ENCODE measurements at places on chromosomes 1 and 21.

GRCh38 chr1:209354111-209354839 lies 229.2 kb upstream of the CAMK1G start:
- peak; percentile 5 for DNase-seq

- no peak for DNase-seq
Measured at GRCh38 chr1:102466487-102466886, 469.8 kb upstream of the OLFM3 start.

GRCh38 chr1:162384601-162385279 lies 3.2 kb downstream of the C1orf226 start:
- DNase-seq: no peak

DNA sequence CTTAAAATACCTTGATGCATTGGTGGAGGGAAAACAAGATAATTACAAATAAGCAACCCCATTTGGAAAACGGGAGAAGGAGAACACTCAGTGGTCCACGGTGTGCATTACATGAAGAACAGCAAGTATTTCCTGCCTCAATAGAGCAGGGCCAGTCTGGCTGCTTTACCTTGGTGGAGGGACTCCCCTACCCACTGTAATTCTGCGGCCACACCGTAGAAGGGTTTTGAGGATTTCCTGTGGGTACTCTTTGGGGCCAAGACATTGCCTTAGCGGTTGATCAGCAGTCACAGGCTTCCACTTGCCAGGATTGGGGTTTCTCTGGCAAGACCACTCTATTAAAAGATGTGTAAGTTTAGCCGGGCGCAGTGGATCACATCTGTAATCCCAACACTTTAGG lies 16.3 kb upstream of the TMEM54 start:
- no peak for DNase-seq

DNA sequence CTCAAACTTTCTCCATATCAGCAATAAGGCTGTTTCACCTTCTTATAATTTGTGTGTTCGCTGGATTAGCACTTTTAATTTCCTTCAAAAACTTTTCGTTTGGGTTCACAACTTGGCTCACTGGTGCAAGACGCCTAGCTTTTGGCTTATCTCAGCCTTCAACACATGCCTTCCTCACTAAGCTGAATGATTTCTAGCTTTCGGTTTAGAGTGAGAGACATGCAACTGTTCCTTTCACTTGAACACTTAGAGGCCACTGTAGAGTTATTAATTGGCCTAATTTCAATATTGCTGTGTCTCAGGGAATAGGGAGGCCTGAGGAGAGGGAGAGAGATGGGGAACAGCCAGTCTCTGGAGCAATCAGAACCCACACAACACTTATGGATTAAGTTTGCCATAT lies 41.2 kb upstream of the IFNLR1 start:
- no peak for DNase-seq

DNA sequence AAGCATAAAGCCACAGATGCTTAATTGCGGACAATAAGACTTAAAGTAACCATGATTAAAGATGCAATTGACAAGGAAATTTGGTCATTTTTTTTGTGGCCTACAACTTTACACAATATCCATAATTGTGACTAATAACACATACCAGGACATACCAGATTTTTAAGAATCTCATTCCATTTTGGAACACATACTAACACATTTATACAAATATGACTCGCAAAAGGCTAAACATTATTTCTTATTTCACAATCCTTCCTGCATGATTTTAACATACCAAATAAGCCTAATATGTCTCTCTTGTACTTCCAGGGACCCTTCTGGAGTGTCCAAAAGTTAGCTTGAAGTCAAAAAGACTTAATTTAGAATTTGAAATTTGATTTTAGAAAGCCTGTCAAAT lies 48.8 kb downstream of the DR1 start:
- DNase-seq: no peak

- DNase-seq: peak; percentile 30
Measured at GRCh38 chr1:111507411-111508201, 4.2 kb upstream of the ADORA3 start.

- no peak for DNase-seq
Measured at GRCh38 chr1:180094705-180095295, 59.9 kb upstream of the QSOX1 start.

DNA sequence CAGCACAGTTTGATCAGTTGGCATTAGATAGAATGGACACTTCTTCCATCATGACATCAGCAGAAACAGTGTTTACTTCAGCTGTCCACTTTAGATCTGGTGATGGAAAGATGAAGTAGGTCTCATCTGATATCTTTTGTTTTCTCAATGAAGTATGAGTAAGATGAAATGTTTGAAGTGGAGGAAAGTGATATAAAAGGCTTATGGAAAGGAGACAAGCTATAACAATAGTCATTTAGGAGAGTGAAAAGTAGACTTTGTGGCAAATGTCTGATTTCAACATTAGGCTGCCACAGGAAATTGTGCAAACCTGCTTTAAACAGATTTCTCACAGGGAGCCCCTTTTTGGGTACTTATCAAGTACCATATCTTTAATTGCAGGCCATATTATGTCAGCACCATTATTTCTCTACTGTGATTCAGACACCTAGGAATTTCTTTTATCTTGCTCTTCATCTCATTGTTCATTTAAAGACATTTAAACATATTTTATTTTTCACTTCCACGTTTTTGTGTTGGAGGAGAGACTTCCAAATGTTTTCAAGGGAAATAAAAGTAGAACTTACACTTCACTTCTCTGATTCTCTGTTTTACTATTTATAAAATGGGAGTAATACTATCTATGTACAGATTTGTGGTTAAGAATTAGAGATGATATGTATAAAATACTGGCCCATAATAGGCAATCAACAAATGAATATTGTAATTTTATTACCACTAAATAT lies 18.1 kb downstream of the PDC start:
- no peak for DNase-seq

- DNase-seq: no peak
Measured at GRCh38 chr1:119911775-119912174, 15.5 kb upstream of the ADAM30 start.

- no peak for DNase-seq
Measured at GRCh38 chr1:45282351-45282750, 44.3 kb upstream of the HPDL start.

GRCh38 chr1:194181845-194182244 lies 995.4 kb upstream of the B3GALT2 start:
- no peak for DNase-seq

- no peak for DNase-seq
Measured at GRCh38 chr21:32712043-32712442, 15.8 kb downstream of the SYNJ1 start.

GRCh38 chr1:117659550-117660270 lies 53.9 kb downstream of the TENT5C start:
- DNase-seq: no peak

- no peak for DNase-seq
Measured at GRCh38 chr1:55821234-55821633, 606.1 kb upstream of the USP24 start.

GRCh38 chr21:37514038-37514667 lies 147.6 kb downstream of the DYRK1A start:
- no peak for DNase-seq

- no peak for DNase-seq
Measured at GRCh38 chr1:202837746-202838262, 27.1 kb downstream of the PCAT6 start.

- DNase-seq: no peak
Measured at GRCh38 chr21:42609811-42610210, 43.6 kb upstream of the PDE9A start.

- no peak for DNase-seq
Measured at GRCh38 chr1:234970401-234970730, 158.3 kb downstream of the TOMM20 start.

DNA sequence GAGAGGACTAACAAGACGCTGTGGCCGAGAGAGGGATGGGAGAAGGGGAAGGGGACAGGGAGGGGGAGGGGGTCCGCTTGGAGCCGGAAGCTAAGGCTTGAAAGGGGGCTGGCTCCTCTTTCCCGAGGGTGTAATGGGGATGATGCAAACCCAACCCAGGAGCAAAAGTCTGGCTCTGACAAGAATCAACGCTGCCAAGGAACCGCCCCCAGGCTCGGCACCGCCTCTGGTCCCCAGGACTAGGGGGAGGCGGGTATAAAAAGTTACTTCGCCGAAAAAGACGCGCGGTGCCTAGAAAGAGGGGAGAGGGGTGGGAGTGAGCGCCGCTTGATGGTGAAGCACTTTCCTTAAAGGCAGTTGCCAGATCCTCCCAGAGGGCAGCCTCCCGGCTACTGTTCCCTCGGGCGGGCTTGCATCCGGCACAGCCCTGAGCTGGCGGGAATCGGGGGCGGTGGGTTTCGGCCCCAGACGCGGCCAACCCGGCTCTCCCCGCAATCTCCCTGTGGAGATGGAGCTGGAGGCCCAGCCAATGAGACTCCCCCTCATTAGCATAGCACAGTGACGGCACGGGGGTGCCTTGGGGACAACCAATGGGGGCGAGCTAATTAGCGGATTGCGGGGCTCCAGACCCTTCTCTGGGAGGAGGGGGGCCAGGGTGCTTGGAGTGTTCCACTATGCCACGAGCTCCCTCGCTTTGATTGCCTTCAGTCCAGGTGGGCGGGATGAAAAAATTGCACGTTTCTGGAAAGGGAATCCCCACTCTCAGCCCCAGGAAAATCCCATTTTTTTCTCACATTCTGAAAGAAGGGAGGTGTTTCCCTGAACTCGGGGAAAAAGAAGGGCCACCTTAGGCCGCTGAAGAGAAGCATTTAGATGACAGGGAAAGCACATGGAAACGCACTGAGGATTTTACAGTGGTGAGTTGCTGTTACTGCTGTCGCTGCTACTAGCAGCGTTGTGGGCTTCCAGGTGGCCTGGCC lies at the start of gene KCNT2:
Gene KCNT2, minus strand, starts transcription at position 51 of the 980 bp plus-strand sequence. CDS start 131 bp downstream, outside the sequence.
- DNase-seq: no peak

- DNase-seq: no peak
Measured at GRCh38 chr1:26340047-26340481, 13.9 kb downstream of the CRYBG2 start.

- no peak for DNase-seq
Measured at GRCh38 chr1:155245163-155245524, 10.1 kb downstream of the ENTREP3 start.

DNA sequence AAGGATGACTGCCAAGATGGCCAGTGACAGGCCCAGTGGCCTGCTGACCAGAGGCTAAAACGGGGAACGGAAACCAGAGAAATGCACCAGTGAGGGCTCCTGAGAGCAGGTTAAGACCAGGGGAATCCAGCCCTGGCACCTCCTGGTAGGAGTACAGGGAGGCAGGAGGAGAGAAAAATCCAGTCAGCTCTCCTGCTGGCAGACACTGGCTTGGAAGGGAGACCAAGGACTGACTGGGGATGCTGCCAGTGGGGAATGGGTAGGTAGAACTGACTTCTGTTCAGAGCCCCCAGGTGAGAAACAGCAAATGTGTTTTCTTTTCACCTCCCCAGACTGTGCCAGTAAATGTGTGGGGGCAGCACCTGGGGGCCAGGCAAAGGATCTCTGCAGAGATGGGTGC lies 27.7 kb upstream of the CRNN start:
- no peak for DNase-seq

DNA sequence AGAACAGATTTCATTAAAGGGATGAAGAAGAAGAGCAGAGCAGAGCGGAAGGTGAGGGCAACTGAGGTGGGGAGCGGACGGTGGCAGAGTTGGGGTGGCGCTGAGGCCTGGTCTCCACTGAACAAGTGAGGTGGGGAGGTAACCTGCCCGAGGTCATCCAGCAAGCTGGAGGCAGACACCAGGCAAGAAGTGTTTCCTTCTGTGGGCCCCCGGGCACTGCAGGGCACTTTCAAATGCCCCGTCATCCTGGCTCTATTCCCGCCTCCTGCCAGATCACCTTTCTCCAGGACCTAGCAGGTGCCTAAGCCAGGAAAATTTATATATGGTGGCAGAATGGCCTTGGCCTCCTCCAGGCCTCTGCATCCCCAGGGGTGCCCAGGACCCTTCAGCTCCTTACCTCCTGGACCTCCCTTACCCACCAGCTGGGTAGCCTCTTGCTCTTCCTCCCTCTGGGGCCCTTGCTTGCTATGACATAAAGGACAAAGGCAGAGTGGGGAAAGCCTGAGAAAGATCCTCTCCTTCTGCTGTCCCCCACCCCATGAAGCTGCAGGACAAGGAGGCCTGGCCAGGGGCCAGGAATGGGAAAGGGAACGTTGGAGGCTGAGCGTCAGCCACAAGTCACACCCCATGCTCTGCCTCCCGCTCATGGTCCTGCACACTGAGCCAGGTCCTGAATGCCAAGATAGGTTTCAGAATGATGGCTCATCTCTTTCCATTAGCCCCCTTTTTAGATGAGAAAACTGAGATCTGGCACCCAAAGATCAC lies 29.0 kb downstream of the VWA5B1 start:
- DNase-seq: no peak
